ENCODE measurements at places on chromosomes 7 and 10.

DNA sequence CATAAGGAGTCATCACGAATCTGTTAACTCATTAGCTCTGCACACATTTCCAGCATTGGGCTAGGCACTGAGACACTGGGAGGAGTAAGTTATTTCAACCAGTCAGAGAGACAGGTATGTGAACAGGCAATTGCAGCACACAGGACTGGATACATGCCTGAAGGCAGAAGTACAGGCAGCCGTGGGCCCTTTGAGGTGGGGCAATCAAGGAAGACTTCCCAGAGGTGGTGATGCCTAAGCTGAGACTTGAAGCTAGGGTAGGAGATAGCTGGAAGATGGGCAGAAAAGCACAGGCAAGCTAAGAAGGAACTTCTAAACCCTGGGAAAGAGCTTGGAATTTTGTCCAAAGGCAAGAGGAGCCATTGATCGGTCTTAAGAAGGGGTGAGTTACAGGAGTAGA is 249.7 kb downstream of the EMX2 start:
- DNase-seq, result no peak

DNA sequence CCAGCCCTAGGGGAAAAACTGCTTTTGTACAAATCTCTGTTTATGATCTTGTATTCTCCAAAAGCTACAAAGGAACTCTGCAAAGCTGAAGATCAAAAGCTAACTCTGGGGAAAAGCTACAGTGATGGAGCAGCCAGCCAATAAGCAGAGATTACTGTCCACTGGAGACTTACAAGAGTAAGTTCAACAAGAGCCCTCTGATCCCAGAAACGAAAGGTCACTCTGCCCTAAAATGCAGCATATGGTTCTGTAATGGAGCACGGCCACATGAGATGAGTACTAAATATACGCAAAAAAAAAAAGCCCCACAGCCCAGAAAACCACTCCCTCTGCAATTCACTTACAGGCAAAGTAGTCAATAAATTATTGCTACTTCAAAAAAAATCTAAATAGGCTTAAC is 60.1 kb downstream of the ERCC6 start:
- no peak for DNase-seq

DNA sequence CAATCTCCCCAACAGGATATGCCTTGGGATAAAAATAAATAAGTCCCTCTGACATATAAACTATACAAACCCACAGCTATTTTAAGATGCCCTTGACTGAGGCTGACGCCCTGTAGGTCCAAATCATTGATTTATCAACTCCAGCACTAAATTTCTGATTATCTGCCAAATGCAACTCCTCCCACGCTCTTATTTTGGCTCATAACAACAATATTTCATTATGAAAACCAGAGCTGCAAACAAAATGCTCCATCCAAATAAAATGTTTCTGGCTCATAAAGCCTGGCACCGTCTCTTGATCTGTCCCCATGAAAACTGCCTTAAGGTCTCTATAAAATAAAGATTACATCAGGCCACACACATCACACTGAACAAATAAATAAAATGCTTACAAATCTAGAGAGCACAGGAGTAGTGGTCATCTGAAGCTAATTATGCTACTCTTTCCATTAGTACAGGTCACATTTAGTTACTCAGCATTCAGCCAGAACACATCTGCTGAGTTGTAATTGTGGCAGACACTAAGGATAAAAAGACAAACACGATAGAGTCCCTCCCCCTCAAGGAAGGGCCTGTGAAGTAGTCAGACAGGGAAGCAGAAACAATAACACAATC is 28.8 kb downstream of the CACUL1 start:
- DNase-seq, result no peak

DNA sequence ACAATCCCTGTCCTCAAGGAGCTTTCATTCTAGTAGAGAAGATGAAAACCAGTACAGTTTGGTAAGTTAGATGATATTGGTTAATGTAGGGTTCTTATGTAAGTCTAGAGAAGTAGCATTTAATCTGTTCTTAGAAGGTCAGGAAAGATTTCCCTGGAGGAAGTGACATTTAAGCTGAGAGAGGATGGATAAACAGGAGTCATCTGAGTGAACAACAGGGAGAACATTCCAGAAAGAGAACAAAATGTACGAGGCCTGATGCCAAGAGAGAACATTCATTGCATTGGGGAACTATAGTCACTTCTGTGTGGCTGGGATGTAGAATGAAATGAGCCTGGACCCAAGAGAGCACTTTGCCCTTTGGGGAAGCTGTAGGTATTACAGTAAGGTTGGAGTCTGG is 88.0 kb downstream of the CFTR start:
- no peak for DNase-seq

- DNase-seq, result no peak
These were observed 209.8 kb downstream of the ZEB1 start for GRCh38 chr10:31528831-31529230.

- DNase-seq, result no peak
These were observed 70.0 kb upstream of the ZMIZ2 start for GRCh38 chr7:44678471-44679179.
